CD4-positive, alpha-beta T cell treated with Interleukin-6 for 4 hours (primary cell): ENCODE measurements at places on chromosomes 12 and 14.

DNA sequence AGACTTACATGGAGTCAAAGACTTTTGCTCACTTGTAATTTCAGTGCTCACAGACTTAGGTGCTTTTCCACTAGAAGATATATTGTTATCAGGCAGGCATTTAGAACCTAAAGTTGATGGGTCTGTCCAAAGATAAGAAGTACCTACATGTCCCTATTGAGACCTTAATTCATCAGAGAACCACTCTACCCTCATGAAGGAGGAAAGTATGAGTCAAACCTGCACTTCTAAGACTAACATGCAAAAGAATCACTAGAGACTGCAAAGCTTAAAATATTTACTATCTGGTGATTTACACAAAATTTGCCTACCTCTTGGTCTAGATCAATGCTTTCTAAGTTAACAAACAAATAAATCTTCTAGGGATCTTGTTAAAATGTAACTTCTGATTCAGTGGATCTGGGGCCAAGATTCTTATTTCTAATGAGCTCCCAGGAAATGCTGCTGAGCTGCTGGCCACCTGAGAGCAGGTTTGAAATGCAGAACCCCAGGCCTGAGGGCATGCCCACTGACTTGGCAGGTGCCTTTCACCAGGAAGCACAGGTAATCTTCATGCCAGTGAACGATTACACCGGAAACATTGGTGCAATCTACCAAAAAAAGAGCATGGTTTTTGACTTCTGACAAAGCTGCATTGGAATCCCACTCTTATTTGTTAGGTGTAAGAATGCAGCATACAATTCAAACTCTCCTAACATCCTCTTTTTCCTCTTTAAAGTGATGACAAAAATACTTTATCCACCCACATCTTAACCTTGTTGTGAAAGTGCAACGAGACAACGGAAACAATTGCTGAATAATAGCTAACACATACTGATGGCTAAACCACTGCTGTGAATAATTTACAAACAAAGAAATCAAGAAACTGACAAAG, 214.2 kb downstream of the ADAMTS20 start:
- no peak for DNase-seq

DNA sequence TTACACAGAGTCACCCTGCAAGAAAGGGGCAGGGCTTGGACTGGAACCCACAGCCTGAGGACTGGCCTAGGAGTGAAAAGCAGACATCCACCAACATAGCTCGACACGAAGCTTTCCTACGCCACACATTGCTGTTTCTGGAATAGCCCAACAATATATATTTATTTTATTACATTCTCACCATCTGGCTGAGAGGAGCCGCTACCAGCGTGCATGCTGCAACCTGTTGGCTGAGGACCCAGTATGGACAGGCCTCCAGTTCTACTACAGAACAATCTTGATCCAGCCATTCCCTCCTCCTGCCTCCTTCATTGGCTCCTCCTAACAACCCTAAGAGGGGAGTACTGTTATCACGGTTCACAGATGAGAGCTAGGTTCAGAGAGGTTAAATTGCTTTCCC, 35.6 kb upstream of the TBX5 start:
- no peak for DNase-seq

GRCh38 chr12:116878567-116879508, 2.4 kb downstream of the HRK start:
- DNase-seq = no peak

- DNase-seq = no peak
Measured at GRCh38 chr12:117121441-117121840, 22.2 kb upstream of the TESC start.

DNA sequence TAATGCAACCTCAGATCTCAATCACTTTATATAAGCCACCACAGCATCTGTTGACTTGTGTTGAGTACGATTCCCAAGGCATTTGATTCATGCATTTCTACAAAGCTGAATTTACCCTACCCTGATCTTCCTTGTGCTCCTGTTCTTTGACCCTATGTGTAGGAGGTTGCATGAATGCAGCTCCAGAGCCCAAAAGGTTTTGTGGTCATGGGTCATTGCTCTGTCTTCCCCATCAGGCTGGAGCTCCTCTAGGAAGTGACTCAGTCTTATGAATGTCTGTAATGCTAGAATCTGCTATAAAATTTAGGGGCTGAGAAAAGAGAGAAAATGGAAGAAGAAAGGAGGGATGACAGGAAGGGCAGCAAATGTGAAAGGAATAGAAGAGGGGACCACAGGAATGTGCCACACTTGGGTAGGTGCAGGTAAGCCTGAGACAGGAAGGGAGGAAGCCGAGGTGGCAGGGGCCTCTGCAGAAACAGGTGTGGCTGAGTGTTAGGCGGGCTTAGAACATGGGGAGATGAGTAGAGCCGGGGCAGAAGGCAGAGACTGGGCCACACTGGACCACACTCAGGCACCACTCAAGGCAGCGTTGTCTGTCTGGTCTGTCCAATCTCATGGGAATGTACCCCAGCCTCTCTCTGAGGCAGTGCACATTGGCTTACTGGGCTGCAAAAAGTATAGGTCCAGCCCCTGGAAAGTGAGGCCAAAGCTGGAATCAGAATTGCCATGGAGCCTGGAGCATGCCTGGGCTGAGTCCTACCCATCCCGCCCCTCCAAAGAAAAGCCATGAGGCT, 334.1 kb downstream of the BCL11B start:
- peak; percentile 42 for DNase-seq

DNA sequence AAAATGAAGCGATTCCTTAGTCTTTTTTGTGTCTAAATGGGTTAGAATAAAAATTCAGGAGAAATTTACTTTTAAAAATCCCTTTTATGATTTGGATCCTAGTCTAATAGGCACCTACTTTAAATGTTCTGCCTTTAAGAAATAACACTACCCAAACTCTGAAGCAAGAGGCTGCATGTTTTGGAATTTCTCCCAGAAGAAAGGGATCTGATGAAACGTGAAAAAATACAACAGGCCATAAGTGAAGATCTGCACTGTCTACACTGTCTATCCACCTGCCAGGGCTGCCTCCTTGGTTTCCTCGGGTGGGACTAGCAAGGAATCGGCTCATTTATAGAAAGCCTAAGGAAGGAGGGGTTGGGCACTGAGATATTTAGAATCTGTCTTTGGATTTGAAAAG, 22.1 kb downstream of the ACVR1B start:
- no peak for DNase-seq

DNA sequence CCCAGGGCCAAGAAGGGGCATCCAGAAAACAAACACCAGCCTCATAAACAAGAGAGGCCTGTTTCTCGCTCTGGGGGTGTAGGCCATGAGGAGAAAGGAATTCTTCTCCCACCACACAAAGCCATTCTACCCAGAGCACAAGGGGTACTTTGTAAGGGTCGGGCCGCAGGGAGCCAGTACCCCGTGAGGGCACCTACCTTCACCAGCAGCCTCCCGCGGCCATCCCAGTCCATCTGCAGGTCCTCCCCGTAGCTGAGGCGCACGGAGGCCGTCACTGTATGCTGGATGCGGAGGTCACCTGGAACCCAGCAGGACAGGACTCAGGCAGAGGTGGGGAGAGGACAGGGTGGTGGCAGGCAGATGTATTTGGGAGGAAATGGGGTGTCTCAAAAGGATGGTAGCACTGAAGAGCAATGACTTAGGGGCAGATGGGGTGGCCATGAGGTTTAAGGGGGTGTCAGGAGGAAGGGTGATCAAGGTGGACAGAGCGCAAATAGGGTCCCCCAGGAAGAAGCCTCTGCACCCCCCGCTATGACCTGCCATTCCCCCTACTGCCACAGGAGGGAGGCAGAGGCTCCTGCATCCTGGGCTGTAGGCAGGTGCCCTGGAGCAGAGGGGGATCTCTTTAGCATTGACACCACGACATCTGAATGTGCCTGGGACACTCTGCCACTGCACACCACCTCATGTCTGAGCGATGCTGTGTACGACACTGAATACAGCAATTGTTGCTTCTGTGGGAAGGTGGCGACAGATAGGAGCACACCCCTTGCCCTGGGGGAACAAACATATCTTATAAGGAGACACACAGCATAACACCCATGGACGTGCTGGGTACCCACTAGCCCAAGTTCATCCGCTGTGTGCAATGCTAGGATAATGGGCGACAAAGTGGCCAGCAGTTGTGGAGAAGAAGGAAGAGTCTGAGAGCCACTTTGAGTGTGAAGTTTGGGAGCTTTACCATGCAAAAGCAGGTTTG, 61.4 kb downstream of the VWF start:
- peak; percentile 60 for DNase-seq

- no peak for DNase-seq
Measured at GRCh38 chr14:81737938-81738337, 204.3 kb upstream of the SEL1L start.

DNA sequence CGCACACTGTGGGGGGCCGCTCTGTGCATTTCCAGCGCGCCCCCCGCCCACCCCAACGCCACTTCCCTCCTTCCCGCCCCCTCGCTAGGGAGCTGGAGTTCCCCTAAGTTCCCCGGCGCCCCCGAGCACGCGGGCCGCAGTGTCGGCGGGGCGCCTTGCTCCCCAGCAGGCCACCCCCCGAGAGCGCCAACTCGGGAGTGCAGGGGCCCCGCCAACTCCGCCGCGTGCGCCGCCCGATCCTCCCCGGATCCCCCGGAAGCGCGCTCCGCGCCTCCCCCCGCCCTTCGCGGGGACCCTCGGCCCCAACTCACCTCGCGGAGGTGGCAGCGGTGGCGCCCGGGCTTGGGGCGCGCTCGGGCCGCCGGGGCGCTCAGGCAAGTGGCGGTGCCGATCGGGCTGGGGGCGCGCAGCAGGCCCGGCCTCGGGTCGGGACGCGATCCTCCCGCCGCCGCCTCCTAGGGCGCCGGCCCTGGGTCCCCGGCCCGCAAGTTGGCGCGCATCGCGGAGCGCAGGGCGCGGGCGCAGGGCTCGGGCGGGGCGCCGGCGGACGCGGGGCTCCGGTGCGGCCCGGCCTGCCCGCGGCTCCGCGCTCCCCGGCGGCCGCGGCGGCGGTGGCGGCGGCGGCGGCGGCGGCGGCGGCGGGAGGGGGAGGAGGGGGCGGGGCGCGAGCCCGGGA, at the start of gene NCOR2:
TSS of gene NCOR2 (minus strand) at position 616 of the 676 bp plus-strand sequence. CDS start 72,361 bp downstream, outside the sequence.
- peak; percentile 61 for DNase-seq

DNA sequence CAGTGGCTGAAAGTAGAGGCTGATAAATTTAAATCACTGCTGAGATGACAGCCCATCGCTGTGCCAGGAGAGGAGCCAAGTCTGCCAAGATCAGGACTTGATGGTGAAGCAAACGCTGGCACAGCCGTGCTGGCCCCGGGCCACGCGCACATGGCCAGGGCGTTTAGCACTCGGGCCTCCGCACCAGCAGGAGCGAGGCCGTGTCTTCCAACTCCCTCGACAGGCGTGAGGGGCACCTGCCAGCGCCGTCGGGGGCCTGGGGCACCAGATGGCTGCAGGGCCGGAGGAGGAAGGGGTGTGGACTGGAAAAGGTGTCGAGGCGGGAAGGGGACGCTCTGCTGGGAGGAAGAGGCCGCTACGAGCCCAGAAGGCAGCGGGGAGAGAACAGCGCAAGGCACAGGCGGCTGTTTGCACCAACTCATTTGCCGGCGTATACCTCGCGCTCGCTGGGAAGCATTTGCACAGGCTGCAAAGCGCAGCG, 29.5 kb downstream of the RIMBP2 start:
- DNase-seq = no peak

- DNase-seq = no peak
Measured at GRCh38 chr12:26808766-26809476, 24.1 kb downstream of the ITPR2 start.

GRCh38 chr12:96501908-96502307, 12.5 kb downstream of the CFAP54 start:
- no peak for DNase-seq

GRCh38 chr14:88961214-88961613, 136.8 kb downstream of the TTC8 start:
- DNase-seq = no peak

- DNase-seq = no peak
Measured at GRCh38 chr12:79055926-79056674, 191.5 kb downstream of the SYT1 start.

DNA sequence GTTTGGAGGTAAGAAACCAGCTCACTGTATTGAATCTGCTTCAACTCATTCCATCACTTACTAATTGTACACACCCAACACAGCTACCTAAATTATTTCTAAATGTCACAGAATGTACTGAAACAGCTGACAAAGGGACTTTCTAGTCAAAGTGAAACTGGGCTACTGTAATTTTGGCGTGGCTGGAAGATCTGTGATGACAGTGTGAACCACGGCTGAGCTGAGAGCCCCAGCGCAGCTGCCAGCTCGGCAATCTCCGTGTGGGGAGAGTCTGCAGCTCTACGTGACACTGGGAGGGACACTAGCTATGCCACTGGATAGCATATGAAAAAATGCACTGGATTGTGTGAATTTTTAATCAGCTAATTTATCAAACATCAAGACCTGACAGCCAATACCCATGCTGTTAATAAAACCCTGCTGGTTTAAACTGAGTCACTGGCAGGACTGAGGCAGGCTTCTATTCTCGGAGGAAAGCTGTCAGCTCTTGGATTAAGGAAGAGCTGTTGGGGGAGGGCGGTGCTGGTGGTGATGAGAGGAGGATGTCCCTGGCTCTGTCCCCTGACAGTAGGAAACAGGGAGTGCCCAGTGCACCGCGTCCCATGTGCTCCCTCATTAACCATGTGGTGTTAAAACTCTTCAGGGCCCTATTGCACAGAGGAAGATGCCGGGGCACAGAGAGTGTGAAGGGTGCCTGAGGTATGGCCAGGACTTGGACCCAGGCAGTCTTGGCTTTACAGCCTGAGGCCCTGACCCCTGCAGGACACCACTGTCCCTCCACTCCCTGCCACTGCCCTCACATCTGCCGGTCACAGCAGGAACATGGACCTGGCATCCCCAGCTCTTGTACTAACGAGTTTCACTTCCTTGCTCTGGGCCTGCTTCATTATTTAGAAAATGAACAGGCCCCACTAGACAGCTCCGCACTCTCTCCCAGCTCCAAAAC, 13.3 kb downstream of the SLC15A4 start:
- DNase-seq = no peak

DNA sequence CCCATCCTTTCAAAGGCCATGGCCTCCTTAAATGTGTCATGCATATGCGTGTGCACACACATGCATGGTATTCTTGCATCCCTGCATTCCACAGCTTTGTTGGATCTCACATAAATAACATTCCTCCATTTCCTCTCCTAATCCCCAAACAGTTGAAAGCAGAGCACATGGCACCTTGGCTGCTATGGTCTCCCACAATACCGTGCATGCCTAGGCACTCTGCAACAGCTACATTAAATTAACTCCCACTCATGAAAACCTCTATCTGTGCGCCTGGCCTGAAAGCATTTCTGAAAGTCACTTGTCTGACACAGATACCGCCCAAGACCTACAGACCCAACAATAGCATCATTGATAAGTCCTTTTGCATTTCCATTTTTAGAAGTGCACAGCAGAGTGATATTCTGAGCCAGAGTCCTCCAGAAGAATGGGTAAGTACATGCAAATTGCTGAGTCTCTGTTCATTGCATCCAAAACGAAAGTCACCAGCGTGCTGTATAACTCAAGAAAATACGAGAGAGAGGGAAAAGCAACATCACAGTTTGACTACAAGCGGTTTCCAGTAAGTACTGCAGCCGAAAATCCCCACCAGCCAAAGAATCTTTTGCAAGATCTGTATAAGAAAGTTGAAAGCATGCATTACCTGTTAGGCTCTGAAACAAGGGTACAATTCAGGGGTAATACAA, 436 bp downstream of the ASB2 start:
- peak; percentile 25 for DNase-seq
